A375 (cell line): ENCODE measurements at places on chromosomes 11 and 22. TPM values are rescaled to one million over a fixed set of nuclear protein-coding genes. Genes with fewer than 3 reads are reported as not detected.

Gene YDJC
- 59.2 and 72.3 TPM in 2 replicates for total RNA-seq

Gene CLCF1
- 14.1 and 19.9 TPM in 2 replicates for total RNA-seq

Gene GNG3
- not detected in 2 replicates for total RNA-seq

Gene VPREB1
- not detected in 2 replicates for total RNA-seq

Gene HYOU1
- 183 and 189 TPM in 2 replicates for total RNA-seq

Gene GRM5
- 0.30 and 0.32 TPM in 2 replicates for total RNA-seq

Gene MS4A15
- total RNA-seq = 0.05 TPM in 1 of 2 replicates, not detected in the other

Gene BBOX1
- not detected in 2 replicates for total RNA-seq

Gene MMP11
- total RNA-seq = 1.5 and 2.2 TPM in 2 replicates

Gene LIF
- 40.2 and 43.6 TPM in 2 replicates for total RNA-seq

Gene OR56A1
- total RNA-seq = not detected in 2 replicates

Gene KCNK4
- total RNA-seq = 0.61 and 0.68 TPM in 2 replicates

Gene OR5A1
- not detected in 2 replicates for total RNA-seq

Gene MUC6
- total RNA-seq = 0.08 TPM in 1 of 2 replicates, not detected in the other

Gene CCDC81
- total RNA-seq = 0.19 and 0.40 TPM in 2 replicates

Gene KDM4D
- total RNA-seq = 1.4 and 1.6 TPM in 2 replicates

Gene MMP1
- total RNA-seq = 5.6 and 6.2 TPM in 2 replicates

Gene PSMC3
- total RNA-seq = 263 and 283 TPM in 2 replicates

Gene TRPM5
- not detected in 2 replicates for total RNA-seq
